ENCODE measurements at places on chromosomes 3 and 15.

GRCh38 chr15:27330326-27330725 is 359.3 kb downstream of the GABRG3 start:
- DNase-seq = no peak

DNA sequence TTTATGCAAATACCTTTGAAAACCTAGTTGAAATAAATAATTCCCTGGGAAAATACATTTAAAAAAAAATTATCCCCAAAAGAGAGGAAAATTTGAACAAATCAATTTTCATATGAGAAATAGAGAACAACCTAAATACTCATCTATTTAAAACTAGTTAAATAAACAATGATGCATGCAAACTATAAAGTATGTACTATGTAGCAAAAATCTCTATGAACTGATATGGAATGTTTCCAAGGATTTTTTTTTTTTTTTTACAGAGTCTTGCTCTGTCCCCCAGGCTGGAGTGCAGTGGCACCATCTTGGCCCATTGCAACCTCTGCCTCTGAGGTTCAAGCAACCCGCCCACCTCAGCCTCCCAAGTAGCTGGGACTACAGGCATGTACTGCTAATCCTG is 27.2 kb upstream of the B3GALNT1 start:
- DNase-seq = no peak

- DNase-seq = no peak
Observed at GRCh38 chr3:145518639-145519038, 642.3 kb downstream of the PLOD2 start.

DNA sequence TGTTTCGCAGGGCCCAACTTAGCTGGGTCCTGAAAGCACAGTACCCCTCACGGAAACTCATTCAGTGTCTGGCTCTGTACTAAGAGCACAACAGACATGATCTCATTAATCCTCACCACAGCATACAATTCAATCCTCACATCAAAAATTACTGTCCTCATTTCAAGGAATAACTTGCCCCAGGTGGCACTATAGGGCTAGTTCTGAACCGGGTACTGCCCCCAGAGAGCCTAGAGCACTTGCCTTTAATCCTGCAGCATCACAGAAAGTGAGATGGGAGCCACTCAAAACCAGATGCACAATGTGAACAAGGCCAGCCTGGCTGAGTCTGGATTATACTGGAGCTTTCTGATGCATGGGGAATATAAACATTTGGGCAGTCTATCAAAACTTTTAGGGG is 122.6 kb downstream of the OSBPL10 start:
- DNase-seq = no peak

DNA sequence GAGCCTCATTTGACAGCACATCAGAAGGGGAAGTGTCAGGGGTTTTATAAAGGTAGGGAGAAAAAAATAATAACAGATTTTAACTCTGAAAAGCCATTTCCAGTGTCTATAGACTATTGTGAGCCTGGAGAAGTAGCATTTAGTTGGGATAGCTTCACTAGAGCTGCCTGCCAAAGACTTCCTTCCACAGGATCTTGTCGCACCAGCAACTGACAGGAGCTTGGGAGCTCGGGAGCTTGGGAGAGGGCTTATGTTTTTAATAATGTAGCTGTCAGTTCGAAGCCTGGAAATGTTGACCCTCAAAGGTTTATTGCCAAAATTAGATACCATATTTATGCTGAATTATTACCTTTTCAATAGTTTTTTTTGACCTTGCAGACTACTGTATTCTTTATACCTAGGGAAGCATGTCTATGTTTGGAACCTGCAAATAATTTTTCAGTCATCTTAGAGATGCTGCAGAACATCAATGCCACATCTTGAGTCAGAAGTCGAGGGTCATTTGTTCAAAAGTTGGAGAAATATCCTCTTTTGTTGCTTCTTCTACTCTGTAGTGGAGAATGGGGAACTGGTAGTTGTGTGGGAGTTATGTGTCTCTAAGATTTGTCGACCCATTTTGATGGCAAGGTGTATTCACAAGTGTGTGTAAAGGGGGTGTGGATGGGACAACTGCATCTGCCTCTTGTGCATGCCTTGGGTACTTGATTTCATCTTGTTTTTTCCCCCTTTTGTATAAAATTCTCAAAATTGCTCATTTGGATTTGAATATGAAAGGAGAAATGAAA is 41.7 kb downstream of the ARPP21 start:
- no peak for DNase-seq

DNA sequence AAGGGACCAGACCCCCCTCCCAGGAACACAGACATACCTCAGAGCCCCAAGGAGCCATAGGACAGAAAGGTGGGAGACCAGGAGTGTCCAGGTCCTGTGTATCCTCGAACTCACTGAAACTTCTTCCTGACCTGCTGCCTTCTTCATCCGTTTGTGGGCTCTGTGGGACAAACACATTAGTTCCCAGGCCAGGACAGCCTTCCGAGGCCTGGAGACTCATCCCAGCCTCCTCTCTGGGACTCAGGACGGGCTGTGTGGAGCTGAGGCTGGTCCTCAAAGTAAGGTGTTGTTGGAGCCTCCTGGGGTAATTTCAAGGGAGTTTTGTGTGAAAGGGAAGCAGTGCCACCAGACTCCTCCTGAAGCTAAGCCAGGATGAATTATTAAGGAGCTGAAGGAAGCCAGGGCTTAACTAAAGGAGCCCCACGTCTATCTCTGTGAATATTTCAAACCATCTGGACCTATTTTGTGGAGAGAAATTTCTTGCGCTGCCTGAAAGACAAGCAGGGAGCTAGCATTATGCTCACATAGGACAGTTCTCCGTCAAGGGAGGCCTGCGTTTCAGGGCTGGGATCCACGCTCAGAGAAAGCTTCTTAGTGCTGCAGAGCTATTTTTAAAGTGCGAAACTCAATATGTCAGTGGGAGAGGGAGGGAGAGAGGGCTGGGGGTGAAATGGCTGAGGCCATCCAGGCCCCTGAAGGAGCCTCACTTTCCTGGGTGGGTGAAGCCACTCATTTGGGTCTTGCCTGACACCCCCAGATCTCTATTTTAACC is 29.8 kb upstream of the PLA2G4E start:
- no peak for DNase-seq

DNA sequence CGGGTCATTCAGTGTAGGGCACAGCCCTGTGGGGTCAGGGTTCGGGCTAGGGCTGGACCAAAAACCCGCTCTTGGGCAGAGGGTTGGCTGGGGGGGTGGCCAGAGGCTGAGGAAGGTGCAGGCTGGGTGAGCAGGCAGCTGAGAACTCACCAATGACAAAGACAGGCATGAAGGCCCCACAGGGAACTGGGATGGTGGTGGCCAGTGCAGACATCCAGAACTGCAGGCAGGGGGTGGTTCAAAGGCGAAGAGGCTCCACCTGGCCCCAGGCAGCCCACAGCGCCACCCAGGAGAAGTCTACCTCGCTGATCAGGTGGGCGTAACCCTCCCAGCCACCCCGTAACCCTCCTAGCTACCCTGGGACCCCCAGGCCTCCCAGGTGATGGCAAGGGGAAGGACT is 6.7 kb downstream of the CLCN2 start:
- DNase-seq = no peak

- DNase-seq = no peak
Observed at GRCh38 chr3:193996221-193996620, 139.7 kb upstream of the HES1 start.

DNA sequence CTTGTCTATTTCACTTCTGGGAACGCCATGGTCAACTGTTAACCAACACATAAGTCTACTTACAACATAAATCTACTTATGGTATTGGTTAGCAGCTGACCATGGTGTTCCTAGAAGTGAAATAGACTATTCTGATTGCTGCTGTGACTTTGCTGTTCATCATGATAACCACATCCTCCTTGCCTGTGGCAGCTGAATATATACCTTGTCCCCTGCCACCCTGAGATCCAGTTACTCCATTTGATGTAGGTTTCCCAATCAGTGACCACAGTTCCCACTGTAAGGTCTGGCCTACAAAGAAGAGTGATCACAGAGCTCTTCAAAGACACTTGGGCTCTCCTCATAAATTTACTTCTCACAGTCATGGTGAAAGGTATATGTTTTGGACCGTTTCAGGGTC is 66.8 kb upstream of the ALDH1A3 start:
- no peak for DNase-seq

DNA sequence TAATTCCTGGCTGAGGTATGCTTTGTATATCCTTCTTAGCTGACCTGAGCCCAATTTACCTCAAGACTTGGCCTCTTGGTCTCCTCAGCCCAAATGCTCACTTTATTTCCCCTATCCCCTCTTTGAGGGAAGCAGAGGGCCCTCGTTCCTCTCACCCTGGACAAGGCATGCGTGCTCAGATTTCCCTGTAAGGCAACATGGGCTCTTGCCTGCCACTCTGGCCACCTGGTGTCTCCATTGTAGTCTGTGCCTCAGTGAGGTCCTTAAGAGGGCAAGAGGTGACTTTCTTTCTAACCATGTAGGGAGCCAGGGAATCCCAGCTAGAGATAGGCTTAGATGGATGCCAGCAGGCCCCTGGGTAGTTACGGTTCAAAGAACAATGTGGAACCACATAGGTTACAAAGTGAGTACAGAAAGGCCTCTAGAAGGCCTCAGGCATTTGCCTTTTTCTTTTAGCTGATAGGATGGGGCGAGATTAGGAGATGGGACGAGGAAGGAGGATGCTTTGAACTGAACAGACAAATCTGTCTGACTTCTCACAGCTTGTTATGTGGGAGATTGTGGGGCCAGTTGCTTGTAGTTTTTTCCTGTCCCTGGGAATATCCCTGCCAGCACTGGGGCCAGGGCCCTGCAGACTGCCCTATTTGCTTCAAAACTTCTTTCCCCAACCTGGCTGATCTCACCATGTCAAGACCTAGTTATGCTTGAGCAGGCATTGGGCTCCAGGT is 1.1 kb upstream of the INTS14 start:
- no peak for DNase-seq

Data from hematopoietic multipotent progenitor cell treated with erythropoietin and hydrocortisone succinate and interleukin-3 and kit ligand, for 8 days (in vitro differentiated cells).